ENCODE measurements at places on chromosomes 12 and 14.
A peak's percentile ranks its signal among the peaks of the same experiment; 100 is the strongest.

DNA sequence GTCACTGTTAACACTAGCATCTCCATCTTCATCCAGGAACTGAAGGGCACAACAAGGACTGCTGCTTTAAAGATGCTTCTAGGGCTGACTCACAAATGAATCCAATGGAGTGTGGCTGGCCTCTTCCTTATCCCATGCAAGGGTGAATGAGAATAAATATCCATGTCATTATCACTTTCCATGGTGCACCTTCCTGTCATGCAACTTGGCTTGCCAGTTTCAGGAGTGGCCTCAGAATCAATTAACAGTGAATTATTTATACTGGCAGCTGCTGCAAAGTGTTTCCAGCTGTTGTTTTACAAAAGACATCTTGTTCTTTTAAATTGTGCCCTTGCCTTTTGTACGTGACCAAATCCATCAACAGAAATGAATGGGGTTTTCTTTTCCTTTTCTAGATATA is 499.3 kb upstream of the TMEM132C start:
- no peak for DNase-seq

DNA sequence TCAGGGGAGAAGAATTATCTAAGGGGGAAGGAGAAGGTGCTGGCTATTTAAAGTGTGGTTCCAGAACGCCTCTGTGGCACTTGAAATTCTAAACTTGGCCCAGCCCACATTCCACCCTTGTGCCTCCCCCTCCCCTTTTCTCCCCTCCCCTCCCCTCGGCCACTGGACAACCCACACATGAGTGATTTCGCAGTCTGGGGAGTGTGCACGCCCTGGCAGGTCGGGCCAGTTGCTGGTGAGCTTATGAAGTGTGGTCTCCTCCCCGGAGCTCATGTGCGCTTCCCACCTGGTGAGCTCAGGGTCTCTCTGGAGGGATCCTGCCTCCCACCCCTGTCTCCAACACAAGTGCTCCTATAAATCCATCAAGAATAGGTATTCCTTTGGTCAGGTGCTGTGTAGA is at the start of gene SLC6A13:
TSS of gene SLC6A13 (minus strand) at position 20 of the 400 bp plus-strand sequence. CDS start 2,784 bp downstream, outside the sequence.
- DNase-seq: no peak

DNA sequence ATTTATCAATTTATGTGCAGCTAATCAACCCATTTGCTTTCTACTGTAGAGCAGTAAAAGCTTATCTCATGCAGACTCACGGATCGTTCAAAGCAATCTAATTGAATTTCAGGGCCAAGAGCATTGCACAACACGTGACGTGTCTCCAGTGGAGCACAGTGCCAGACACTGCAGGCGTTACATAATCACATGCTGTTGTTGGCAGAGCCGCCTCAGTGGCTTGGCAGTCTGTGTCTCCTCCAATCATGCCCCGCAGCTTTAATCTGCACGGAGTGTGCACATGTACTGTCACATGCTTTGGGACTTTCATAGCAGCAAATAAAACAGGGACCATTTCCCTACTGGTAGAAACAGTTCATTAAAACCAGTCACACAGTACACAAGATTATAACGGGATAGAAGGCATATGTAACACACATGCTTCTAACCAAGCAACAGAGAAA is 309.3 kb downstream of the ITPR2 start:
- DNase-seq: peak; percentile 49

DNA sequence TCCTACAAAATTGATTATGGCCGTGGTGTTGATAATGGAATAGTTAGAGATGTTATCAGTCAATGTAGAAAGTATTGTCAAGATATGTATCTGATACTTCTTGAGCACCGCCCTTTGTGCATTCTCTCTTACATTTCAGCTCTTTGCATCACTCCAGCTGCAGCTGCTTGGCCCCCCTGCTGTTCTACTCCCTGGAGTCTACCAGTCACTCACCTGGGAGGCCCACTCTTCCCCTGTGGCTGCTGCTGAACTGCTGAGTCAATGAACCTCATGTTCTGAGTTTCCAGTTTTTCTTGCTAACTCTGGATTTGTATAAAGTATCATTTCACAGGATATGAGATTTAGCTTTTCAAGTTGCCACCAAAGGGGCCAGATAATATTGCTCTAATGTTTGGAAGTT is 312.8 kb upstream of the SLC16A7 start:
- DNase-seq: no peak

- no peak for DNase-seq
Measured at GRCh38 chr12:19648591-19648990, 209.3 kb downstream of the AEBP2 start.

DNA sequence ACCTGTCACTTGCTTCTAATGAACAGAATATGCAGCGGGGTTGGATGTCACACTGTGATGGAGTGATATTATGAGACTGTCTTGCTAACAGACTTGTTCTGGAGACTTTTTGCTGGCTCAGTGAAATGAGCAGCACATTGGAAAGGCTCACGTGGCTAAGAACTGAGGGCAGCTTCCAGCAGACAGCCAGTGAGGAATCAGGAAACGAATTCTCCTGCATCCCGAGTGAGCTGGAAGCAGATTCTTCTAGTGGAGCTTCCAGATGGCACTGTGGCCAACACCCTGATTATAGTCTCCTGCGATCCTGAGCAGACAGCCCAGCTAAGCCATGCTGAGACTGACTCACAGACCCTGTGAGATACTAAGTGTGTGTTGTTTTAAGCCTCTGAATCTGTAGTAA is 16.1 kb upstream of the TSPAN9 start:
- DNase-seq: no peak

DNA sequence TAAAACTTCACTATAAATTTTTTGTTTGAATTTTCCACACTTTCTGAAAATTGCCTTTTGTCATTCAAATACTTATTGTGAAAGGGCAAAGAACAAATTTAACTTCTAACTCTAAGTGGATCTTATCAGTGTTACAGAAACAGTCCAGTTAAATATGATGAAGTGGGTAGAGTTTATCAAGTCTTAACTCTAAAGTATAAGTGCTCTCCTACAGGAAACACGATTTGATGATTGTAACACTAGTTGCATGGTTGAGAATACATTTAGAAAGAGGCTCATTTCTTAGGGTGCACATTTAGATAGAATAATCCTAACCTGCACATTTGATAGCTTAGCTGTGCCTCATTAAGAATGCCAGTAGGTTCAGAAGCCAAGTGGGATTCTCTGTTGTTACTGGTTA is 838.3 kb upstream of the ATXN7L3B start:
- no peak for DNase-seq

GRCh38 chr12:113154351-113154973 is 4.9 kb downstream of the CFAP73 start:
- DNase-seq: no peak

GRCh38 chr12:53103860-53104305 is 597 bp downstream of the SOAT2 start:
- DNase-seq: peak; percentile 21

GRCh38 chr14:102772781-102773570 is 4.3 kb upstream of the TRAF3 start:
- peak; percentile 21 for DNase-seq

- DNase-seq: no peak
Measured at GRCh38 chr14:54715239-54715638, 148.3 kb downstream of the SAMD4A start.

- peak; percentile 53 for DNase-seq
Measured at GRCh38 chr14:81200054-81200453, 20.7 kb downstream of the GTF2A1 start.

DNA sequence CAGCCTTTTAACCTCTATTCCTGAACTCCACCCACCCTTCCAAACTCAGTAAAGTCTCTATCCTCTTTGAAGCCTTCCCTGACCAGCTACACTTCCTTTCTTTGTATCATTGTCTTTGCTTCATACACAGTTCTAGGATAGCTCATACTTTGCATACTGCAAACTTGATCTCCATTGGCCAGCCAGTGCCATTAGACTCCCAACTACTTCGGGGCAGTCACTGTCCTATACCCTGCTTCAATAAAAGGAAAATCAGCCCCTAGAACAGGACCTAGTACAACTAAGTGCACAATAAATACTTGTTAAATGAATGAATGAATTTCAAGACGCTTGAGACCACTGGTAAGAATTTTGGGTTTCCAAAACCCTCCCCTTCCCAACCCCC is 521 bp upstream of the PIP4K2C start:
- no peak for DNase-seq

DNA sequence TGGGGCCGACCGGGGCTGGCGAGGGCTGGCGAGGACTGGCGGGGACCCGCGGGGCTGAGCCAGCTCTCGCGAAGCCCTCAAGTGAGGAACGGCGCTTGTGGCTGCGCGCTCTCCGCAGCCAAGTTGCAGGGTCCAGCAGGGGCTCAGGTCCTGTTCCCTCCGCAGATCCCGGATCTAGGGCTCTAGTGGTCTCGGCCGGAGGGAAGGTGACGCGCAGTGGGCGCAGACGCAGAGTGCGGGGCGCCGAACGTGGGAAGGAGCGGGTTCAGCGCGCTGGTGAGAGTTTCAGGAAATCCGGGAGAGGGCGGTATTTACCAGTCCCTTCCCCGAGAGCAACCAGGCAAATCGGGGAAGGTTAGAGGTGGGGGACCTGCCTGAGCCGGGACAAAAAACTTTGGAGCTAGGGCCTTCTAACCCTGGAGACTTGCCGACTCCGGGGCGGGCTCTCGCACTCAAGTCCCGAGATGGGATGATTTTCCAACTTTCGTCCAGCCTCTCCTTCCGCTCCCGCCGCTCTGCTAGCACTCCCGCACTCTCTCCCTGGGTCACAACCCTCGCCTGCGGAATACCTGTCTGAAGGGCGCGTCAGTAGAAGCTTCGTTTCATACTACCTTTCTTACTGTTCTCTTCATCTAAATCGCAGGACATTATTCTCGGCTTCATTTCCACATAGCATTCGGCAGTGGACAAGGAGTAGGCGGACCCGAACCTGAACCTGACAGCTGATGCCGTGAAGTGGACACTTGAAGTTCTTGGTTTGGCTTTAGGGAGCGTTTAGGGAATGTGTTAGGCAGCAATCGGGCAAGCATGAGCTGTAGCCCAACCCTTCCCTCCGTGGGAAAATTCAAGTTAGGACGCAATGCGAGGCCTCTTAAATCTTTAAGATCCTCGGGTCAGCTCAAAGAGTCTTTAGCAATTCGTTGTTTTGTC is 13.6 kb upstream of the PAX9 start:
- peak; percentile 31 for DNase-seq

DNA sequence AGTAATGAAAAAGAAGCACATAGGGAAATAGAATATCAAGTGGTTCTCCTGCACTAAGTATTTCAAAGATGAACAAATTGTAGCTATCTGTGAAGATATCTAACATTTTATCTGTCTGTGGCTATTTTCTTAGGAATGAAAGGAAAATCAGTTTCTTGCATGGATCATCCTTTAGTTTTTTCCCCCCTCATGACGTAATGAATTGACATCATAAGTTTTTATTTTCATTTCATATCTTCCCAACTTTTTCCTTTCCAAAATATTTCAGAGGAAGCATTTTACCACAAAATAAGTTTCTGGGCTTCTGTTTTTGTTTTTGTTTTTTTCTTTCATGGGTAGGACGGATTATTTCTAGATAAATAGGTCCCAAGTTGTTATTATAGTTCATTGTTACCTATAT is 996.6 kb downstream of the TMEM121 start:
- no peak for DNase-seq

DNA sequence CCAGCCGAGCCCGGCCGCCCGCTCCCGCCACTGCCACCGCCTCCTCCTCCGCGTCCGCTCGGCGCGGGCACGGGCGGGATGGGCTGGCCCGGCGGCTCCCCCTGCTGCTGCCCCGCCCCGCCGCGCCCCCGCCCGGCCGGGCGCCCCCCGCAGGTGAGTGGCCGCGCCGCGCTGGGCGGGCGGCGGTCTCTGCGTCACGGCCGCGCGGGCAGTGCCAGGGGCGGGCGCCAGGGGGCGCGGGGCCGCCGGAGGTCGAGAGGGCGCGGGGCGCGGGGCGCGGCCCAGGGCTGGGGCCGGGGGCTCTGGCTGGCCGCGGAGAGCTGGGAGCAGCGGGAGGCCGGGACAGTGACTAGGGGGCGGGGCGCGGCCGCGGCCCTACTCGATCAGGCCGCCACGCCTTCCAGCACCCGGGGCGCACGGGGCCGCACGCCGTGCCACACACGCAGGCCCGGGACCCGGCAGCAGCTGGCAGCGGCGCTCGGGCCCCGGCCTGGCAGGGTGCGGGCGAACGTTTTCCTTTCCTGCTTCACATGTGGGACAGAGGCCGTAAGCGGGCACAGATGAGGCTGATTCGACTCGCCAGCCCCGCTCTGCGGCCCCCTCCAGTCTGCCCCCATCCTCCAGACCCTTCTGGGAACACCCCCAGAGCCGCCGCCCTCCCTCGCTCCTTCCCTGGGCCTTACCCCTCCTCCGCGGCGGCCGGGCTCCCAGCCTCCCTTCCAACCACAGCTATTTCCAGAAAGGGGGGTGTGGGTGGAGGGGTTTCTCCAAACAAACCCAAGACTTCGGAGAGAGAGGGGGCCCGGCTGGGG is 2.4 kb upstream of the TNS2 start:
- DNase-seq: peak; percentile 48

DNA sequence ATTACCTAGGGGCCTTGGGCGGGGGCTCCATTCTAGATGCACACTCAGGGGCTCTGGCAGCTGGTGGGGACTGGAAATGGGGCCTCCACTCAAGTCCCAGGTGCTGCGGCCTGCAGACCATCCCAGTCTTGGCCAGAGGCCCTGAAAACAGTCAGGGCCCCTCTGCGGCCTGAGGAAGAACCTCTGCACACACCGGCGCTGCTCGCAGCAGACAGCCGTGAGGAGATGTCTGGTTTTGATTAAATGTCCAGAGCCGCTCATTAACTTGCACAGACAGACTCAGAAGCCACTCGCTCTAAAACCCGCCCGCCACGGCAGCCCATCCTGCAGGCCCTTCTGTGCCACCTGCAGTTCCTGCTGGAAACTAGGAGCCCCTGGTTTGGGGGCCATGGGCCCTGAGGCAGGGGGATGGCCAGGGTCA is 36.4 kb upstream of the NCOR2 start:
- DNase-seq: no peak

- no peak for DNase-seq
Measured at GRCh38 chr14:95302667-95303506, 16.8 kb downstream of the CLMN start.

DNA sequence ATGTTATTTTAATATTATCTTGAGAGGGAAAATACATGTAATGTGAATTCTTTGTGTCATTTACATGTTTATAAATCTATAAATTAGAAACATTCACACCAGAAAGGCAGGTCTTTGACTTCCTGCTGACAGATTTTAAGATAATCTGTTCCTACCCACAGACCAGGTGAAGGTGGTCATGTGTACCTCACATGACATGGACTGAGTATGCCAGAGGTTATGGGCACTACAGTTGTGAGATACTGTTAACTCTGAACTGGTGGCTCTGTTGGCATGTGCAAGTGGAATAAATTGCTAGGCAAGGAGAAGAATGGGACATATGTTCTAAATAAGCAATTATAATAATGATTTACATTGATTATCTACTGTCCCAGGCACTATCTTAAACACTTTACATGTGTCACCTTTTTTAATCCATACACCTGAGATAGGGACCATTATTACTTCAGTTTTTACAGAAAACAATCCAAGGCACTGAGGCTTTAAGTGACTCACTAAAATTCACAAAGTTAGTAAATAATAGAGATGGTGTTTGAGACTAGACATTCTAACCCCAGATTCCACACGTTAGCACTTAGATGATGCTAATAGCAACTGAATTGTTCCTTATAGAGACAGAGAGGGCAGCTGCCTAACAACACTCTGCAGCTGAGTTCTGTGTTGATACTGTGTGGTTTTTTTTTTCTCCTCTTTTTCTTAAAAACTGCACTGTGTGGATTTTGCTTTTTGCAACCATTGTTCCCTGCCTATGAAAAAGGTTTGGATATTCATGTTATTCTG is 23.8 kb downstream of the SLC16A7 start:
- DNase-seq: no peak
